Stimulated activated CD4-positive, alpha-beta T cell treated with anti-CD3 and anti-CD28 coated beads, Interleukin-1b, Interleukin-23, amount 100 ng/mL, for 24 hours (primary cell): ENCODE measurements at places on chromosomes 5 and 9.

- DNase-seq = no peak
Measured at GRCh38 chr5:5363045-5363444, 59.4 kb upstream of the ICE1 start.

- DNase-seq = no peak
Measured at GRCh38 chr9:136774416-136775045, 10.2 kb upstream of the LCN15 start.

GRCh38 chr5:33231214-33231710, 209.5 kb upstream of the TARS1 start:
- no peak for DNase-seq

GRCh38 chr5:127290019-127290945, at the start of gene MEGF10:
Gene MEGF10 (plus strand): TSS chr5:127290796. CDS start chr5:127331309, 40,513 bp downstream.
- DNase-seq = no peak

DNA sequence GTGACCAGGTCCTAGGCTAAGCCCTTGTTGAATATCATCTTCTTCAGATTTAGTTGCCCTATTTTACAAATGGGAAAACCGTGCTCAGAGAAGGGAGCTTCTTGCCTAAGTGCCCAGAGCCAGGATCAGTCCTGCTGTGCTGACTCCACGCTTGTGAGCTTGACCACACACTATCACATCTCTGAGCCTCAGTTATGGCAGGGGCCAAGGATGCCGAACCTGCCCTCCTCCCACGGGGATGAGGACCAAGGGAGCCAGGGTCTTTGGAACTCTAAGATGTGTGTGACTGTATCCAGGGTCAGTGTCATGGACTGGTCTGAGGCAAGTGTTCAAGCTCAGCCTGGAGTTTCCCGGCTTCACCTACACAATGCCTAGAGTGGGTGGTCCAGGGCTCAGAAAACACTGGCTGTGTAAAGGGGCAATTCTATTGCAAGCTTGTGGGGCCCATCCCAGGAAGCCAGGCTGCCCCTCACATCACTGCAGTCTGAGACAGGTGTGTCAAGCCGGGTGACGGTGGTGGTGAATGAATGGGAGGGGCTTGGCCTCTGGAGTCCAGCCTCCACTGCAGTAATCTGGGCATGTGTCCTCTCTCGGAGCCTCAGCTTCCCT, 235.7 kb downstream of the PBX3 start:
- DNase-seq = no peak

DNA sequence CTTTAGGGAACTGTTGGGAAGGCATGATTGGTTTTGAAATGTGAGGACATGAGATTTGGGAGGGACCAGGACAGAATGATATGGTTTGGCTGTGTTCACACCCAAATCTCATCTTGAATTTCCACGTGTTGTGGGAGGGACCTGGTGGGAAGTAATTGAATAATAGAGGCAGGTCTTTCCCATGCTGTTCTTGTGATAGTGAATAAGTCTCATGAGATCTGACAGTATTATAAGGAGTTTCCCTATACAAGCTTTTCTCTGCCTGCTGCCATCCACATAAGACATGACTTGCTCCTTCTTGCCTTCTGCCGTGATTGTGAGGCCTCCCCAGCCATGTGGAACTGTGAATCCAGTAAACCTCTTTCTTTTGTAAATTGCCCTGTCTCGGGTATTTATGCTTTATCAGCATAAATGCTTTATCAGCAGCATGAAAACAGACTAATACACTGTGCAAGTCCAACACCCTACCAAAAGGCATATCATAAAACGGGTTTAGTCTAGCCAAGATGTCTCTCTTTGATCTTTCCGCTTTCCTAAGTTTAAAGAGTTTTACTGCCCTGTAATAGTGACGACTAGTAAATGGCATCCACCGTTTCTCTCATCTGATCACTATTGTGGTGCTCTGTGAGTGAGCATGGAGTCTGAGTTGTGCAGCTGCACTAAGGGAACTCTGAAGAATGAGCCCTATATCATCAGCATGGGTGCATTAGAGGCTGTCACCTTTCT, 12.9 kb upstream of the ZNF782 start:
- no peak for DNase-seq

GRCh38 chr5:181191526-181192336, 13.3 kb downstream of the TRIM7 start:
- DNase-seq = peak; percentile 95

DNA sequence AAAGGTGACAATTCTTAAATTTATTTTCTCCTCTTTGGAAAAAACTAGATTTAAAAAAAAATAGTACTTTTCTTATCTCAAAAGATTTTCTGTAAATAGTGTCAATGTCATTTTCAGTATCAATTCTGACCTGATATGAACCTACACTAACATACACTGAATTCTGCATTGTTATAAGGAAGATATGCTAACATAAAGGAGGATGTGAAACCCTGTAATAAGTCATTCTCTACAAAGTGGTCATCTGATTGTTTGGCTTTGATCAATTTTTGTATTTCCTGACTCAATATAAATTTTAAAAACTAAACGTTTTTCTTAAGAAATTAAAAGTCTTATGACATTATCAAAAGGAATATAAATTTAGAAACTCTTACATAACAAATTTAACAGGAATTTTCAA, 233.6 kb upstream of the EDIL3 start:
- no peak for DNase-seq
